Daoy (cell line): ENCODE measurements at places on chromosomes 4 and X.

- DNase-seq: no peak
These were observed 329.4 kb upstream of the PABPC4L start for GRCh38 chr4:134531013-134531412.

DNA sequence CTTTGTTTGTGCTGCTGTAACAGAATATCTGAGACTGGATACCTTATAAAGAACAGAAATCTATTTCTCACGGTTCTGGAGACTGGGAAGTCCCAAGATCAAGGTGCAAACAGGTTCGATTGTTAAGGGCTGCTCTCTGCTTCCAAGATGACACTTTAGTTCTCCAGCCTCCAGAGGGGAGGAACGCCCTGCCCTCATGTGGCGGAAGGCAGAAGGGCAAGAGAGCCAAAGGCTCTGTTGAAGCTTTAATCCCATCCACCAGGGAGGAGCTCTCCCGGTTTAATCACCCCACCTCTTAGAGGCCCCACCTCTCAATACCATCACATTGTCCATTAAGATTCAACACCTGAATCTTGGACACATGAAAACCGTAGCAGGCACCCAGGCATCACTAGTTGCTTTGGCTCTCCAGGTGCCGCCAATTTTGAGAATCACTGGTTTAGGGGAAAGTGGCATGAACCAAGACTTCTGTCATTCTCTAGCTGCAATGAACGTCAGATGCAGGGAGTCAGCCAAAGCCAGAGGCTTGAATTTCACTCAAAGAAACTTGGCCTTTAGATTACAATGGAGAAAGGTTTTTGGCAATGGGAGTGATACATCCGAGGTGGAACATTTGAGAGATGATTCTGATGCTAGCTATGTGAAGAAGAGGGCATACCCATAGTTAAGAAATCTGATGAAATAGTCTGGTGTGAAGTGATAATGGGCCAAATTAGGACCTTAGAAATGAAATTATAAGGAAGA, 15.7 kb downstream of the FHL1 start:
- DNase-seq: peak; percentile 64

DNA sequence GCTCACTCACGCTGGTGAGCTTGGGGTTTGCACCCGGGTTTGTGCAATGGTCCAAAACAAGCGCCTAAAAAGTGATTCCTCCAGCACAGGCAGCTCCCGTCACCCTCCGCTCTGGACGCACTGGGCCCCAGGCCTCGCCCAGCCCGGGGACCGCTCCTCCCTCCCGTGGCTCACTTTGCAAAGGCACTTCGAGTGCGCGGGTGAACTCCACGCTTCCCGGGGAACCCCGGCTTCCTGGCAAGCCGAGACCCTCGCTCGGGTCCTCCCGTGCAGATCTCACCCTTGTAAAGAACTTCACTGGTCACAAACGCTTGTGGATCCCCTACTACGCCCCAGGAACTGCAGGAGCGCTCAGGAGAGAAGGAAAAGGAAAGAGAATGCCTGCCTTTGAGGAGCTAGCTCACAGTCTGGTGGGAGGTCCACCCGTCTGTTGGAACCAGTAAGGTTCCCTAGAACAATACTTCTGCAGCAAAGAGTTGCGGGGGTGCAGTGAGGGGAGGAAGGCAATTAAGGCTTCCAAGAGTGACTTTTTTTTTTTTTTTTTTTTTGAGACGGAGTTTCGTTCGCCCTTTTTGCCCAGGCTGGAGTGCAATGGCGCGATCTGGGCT, at the start of gene CTPS2:
Gene CTPS2, minus strand, starts transcription at position 122 of the 608 bp plus-strand sequence. CDS start 9,767 bp downstream, outside the sequence.
- peak; percentile 59 for DNase-seq

DNA sequence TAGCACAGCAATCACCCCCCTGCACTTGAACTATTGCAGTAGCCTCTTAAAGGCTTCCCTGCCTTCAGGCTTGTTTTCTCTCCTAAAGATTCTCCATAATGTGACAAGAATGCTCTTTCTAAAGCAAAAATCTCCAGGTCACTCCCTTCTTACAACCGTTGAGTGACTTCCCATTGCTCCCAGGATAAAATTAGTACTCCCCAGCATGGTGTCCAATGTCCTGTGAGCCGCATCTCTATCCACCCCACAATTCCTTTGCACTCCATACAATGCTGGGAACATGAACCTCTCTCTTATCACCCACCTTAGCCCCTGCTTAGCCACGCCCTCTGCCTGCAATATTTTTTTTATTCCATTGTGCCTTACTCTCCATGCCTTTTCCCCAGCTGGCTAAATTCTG, 85.7 kb upstream of the SHISA3 start:
- no peak for DNase-seq

GRCh38 chr4:76637712-76638361, 202.8 kb downstream of the SHROOM3 start:
- peak; percentile 32 for DNase-seq

DNA sequence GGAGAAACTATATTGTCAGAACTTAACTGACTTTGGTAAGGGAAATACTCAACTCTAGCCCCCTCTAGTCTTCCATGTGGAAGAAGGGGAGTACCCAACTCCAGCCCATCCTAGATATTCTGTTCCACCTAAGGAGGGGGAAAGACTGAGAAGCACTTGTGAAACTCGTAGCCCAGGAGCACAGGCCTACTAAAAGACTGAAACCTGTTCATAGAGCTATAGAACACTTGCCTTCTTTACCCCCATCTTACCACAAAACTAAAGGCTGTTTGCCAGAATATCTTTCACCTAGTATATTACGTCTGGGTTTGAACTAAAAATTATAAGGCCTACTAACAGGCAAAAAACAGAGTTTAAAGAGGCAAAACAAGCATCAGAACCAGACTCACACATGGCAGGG, 15.5 kb downstream of the CLDN22 start:
- DNase-seq: no peak

- no peak for DNase-seq
These were observed 50.8 kb downstream of the ANAPC4 start for GRCh38 chr4:25427871-25428270.

DNA sequence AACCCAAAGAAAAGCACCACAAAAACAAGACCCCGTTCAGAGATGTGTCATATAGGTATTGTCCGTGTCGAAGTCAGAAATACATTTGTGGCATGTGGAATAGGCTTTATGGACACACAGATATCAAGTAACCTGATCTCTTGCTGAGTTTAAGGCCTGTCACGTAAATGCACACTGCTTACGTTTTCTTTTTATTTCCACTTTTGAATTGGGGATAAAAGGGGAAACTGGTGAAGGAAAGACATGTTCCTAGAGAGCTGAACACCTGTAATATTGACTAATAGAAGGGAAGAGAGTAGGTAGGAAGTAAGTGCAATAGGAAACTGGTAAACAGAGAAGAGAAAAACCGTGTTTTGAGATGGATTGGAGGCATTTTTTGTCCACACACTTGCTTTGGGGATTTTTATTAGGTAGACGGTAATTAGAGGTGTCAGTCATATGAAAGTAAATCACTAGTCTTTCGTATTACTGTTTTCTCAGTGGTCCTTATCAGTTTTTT, 24.9 kb downstream of the TMEM131L start:
- no peak for DNase-seq

DNA sequence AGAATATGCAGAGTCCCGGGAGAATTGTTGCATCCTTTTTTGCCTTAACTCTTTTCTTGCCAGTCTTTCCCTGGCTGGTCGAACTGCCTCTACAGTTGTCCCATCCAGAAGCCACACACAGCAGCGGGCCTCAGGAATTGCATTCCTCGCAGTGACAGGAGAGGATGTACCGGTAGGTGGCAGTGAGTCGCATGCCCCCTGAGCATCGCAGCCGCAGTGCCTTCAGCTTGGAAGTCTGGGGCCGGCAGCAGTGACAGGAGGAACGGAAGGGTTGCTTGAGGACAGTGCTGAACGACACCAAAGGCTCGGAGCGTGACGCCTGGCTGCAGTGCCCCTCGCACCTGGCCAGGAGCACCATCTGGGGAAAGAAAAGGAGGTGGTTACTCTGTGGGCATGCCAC, 23.5 kb downstream of the NDP start:
- DNase-seq: peak; percentile 40

DNA sequence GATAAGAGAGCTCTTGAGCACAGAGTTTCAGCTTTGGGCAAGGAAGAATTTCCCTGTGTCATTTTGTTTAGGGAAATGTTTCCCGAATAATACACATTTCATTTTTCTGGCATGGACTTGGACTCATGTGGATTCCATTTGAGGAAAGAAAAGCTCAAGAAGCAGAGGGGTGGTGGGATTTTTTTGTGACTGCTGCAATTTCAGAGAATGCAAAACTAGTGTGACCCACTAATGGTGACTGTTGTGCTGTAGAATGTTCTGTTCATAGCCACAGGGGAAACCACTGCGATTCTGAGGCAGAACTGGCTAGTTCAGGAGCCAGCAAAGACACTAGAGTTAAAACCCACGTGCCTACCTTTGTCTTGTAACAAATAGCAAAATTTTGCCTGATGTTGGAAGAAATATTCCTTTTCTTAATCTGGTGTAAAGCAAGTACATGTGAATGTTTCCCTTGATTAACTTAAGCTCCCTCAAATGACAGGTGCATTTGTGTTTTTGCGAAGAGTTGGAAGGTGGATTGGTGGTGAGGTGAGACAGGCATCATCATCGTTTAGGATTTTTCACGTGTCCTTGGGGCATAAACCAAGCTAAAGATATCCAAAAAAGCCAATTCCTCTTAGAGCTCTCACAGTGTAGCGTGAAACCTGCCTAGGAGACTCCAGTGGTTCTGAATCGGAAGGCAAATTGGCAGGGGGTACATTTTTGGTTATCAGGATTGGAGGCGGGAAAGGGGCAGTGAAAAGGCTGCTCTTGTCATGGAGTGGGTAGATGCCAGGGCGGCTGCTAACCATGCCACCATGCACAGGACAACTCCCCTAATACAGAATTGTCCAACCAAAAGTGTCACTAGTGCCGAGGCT, 38.0 kb upstream of the FAM9C start:
- no peak for DNase-seq
